Activated CD4-positive, alpha-beta T cell treated with anti-CD3 and anti-CD28 coated beads for 36 hours (primary cell): ENCODE measurements at places on chromosomes 12 and 14. TPM values are rescaled to one million over a fixed set of nuclear protein-coding genes. Genes with fewer than 3 reads are reported as not detected.

CRACR2A gene
- 19.2 TPM for total RNA-seq

AVPR1A gene
- not detected for total RNA-seq

CPNE6 gene
- total RNA-seq: not detected

PRIMA1 gene
- total RNA-seq: not detected

ESYT1 gene
- total RNA-seq: 160 TPM

DBX2 gene
- not detected for total RNA-seq
